ENCODE measurements at places on chromosomes 2 and 18.

- DNase-seq: no peak
Measured at GRCh38 chr2:9018534-9018933, 15.1 kb upstream of the MBOAT2 start.

- DNase-seq: no peak
Measured at GRCh38 chr2:195697681-195698220, 40.7 kb downstream of the SLC39A10 start.

GRCh38 chr2:57491213-57491612, 555.4 kb upstream of the VRK2 start:
- no peak for DNase-seq

DNA sequence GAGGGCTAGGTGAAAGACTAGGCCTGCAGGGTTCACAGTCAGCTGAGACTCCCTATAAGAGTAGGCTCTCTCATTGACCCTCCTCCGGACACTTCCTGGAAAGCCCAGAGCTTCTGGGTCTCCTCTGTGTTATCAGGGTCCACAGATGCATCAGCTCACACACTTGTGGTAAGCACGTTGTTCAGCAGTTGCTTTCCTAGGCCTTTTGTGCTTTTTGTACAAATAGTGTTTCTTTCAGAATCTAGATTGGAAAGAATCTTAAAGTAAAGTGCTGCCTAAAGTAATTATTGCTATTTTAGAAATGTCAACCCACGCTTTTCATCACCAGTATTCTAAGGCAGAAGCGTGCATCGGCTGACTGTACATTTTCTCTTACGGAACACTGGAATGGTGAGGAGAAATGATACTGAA, 15.5 kb downstream of the SLC9A2 start:
- no peak for DNase-seq

GRCh38 chr2:72254831-72255451, 107.3 kb upstream of the CYP26B1 start:
- DNase-seq: no peak

DNA sequence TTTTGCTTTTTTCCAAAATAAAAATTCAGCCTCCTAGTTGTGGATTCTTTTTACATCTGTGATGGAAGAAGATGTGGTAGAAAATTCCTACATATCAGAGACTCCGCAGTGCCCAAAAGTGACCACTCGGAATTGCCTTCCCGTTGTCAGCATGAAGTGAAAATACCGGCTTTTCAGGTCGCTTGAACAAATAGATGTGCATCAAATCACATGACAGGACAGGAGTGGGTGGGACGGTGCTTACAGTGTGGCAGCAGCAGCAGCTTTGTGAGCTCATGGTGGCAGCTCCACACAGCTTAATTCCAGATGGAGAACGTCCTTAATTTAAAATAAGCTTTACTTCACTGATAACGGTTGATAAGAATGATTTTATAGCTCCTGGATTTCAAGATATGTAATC, 20.3 kb downstream of the SALL3 start:
- DNase-seq: no peak

- DNase-seq: no peak
Measured at GRCh38 chr2:84889332-84889731, 8.4 kb upstream of the TRABD2A start.

GRCh38 chr2:108855194-108855593, 68.6 kb downstream of the CCDC138 start:
- peak; percentile 6 for DNase-seq

- no peak for DNase-seq
Measured at GRCh38 chr2:39435234-39435633, 1.9 kb downstream of the MAP4K3 start.

- DNase-seq: peak; percentile 22
Measured at GRCh38 chr2:175167076-175167791, 769 bp downstream of the ATF2 start.

DNA sequence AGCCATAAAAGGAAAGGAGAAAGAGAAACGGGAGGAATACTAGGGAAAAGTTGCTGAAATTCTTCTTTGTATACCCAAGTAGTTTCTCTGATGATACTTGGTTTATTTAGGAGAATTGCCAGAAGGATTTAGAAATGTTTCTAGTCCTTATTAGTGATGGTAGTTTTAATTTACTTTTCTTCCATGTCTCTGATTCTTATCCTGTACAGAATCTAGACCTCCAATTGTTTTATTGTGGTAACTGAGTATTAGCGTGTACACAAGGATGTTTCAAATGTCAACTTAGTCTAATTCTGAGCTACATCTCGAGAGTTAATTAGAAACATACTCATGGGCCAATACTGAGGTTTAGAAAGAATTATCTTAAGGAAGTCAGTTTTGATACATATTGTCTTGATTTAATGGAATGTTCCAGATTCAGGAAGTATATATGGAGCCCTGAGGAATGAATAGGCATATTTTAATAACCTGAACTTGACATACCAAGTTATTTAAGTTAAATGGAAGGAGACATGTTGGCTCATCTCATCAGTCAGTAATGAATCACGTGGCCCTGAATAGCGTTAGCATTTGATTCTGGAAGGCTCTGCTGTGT, 219.6 kb downstream of the LTBP1 start:
- no peak for DNase-seq

- DNase-seq: no peak
Measured at GRCh38 chr18:57581301-57581934, 5.1 kb downstream of the FECH start.

DNA sequence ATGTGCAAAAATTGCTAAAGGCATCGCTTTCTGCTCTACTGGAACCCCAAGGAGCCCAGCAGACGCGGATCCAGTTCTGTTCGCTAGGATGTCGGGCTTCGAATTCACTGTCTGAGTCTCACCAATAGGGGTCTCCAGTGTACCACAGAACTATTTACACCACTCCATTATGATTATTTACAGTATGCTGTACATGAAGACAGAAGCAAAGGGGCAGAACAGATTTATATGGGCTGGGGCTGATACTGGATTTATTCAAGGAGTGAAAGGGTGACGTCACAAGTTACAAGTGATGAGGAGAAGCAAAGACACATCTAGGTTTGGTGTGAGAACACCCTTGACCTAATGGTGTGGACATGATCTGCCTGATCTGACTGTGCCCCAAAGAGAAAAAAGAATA, 185.3 kb upstream of the ATP5MC3 start:
- peak; percentile 30 for DNase-seq

DNA sequence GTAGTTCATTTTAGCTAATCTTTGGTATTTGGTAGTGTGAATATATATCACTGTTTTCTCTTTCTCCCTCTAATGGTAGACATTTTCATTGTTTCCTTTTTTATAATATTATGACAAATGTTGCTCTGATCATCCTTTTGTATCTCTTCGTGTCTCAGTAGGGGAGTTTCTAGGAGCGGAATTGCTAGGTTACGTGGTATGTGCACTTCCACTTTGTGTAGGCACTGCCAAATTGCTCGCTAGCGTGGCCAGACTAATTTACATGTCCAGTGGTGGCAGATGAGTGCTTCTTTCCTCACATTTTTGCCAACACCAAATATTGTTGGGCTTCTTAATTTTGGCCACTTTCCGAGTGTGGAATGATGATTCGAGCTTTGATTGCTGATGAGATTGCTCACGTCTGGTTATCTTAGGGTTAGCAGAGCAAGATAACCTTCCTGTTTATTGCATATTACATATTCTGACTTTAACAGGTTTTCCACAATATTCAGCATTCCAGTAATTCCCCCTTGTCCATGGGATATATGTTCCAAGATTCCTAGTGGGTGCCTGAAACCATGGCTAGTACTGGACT, 30.4 kb upstream of the GREB1 start:
- no peak for DNase-seq

- no peak for DNase-seq
Measured at GRCh38 chr2:161847910-161848309, 223.7 kb downstream of the SLC4A10 start.

GRCh38 chr18:56711708-56712445, 60.7 kb downstream of the WDR7 start:
- no peak for DNase-seq

GRCh38 chr2:234686088-234686890, 189.4 kb upstream of the ARL4C start:
- no peak for DNase-seq

DNA sequence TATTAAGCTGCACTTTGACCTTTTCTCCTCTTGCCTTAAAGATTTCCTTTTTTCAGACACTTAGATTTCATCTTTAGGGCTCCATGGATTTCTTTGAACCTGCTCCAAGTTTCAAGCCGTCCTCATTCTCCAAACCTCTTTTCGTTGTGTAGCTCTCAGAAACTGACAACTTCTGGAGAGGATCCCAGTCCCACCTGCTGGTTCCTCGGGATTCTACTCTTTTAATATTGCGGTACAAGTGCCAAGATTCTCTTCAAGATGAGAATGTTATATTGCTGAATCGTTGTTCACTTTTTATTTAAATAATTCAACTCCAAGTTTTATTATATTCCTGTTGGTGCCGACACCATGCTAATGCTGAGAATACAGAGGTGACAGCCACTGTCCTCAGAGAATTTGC, 141.1 kb downstream of the CDH20 start:
- DNase-seq: no peak

DNA sequence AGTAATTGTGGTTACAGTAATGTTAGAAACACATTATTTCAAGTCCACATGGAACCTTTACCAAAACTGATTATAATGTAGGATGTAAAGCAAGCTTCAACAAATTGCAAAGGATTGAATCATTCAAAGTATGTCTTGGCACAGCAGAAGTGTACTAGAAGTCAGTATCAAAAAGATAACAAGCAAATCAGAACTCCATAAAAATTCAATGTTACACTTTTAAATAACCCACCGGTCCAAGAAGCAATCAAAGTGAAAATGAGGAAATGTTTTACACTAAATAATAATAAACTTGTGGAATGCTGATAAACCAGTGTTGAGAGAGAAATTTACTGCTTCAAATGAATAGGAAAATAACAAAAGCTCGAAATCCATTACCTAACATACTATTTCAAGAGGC, 47.7 kb downstream of the TTC21B start:
- DNase-seq: no peak

Measured in NCI-H1105 (cell line).